Gastroesophageal sphincter (tissue), 4 donors: ENCODE measurements at places on chromosomes 4 and X. TPM values are rescaled to one million over a fixed set of nuclear protein-coding genes. Genes with fewer than 3 reads are reported as not detected.

GRCh38 chr4:19531906-19532848, 719.5 kb upstream of the SLIT2 start:
- ATAC-seq, result no peak

- ATAC-seq, result no peak
These were observed 8.9 kb downstream of the SMIM20 start for GRCh38 chr4:25922812-25923369.

DNA sequence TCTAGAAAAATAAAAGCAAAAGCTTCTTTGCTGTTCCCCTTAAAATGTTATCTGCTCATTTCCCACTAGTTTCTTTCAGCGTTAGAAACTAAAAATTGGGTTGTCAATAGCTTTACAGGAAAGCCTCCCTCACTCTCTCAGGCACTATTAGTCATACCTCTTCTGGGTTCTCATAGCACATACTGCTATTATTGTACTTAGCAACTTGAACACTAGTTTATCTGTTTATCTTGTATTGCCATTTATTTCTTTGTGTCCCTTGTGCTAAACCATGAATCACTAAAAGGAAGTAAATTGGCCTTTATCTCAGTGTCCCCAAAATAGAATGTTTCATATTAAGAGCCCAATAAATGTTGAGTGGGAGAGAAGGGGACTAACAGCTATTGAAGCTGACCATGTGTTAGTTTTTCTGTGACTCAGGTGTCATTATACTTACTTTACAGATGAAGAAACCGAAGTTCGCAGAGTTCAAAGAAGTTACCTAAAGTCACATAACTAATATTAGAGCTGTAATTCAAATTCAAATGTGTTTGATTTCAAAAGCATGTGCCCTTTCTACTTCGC, 124.8 kb upstream of the CITED1 start:
- ATAC-seq, result no peak

DNA sequence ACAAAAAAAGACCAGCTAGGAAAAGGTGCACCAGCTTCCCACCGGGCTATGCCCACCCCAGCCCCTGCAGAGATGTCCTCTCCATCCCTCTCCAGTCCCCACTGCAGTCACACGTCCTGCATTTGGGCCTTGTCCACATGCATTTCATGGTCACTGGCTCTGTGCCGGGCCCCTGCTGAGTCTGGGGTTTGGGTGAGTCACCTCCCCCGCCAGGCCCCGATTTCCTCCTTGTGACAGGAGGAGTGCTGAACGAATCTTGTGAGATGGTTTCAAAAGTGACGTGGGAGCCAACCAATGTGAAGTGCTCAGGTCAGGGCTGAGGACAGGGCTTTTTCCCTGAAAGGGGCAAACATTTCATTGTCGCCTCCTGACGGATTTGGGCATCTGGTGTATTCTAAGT, 7.1 kb downstream of the CPZ start:
- ATAC-seq, result no peak

GRCh38 chr4:107721436-107722100, 1.5 kb upstream of the PAPSS1 start:
- ATAC-seq, result no peak

DNA sequence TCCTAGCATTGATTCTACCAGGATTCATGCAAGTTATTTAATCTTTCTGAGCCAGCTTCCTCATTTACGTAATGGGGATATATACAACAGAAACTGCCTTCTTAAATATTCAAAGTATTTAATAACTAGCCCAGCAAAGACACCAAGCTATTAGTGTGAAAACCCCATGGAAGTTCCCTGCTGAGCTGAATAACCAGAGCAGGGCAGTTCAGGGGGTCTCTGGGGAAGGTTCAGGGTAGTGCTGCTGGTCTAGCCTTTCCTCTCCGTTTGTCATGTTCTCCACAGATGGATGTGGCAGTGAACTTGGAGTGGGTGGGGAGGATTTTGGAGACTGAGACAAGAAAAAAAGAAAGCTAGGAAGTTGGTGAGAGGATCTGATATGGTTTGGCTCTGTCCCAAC, 240.8 kb upstream of the TAPT1 start:
- no peak for ATAC-seq

DNA sequence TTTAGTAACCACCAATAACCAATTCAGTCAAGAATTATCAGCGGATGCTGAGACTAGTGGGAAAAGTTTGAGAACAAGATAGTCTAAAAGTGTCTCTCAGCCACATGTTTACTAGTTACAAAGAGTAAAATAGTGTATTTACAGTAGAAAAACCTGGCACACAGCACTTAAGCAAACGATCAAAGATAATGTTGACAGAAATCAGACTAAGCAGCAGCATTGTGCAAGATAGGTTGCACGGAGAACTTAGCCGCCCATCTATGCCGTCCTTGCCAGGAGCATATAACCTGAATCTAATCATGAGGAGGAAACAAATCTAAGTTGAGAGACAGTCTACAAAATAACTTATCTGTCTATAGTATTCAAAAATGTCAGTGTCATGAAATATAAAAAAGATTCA, 35.3 kb downstream of the KLHL5 start:
- no peak for ATAC-seq

REELD1 gene
- 1.4 TPM for total RNA-seq

CHRNA9 gene
- total RNA-seq, result not detected

SSX1 gene
- total RNA-seq, result not detected
